Activated effector memory CD4-positive, alpha-beta T cell treated with anti-CD3 and anti-CD28 coated beads, Interleukin-2, amount 50 U/mL, for 16 hours (primary cell): ENCODE measurements at places on chromosomes 16 and 17.

GRCh38 chr17:81518785-81519283, 6.2 kb upstream of the ACTG1 start:
- peak; percentile 73 for DNase-seq

DNA sequence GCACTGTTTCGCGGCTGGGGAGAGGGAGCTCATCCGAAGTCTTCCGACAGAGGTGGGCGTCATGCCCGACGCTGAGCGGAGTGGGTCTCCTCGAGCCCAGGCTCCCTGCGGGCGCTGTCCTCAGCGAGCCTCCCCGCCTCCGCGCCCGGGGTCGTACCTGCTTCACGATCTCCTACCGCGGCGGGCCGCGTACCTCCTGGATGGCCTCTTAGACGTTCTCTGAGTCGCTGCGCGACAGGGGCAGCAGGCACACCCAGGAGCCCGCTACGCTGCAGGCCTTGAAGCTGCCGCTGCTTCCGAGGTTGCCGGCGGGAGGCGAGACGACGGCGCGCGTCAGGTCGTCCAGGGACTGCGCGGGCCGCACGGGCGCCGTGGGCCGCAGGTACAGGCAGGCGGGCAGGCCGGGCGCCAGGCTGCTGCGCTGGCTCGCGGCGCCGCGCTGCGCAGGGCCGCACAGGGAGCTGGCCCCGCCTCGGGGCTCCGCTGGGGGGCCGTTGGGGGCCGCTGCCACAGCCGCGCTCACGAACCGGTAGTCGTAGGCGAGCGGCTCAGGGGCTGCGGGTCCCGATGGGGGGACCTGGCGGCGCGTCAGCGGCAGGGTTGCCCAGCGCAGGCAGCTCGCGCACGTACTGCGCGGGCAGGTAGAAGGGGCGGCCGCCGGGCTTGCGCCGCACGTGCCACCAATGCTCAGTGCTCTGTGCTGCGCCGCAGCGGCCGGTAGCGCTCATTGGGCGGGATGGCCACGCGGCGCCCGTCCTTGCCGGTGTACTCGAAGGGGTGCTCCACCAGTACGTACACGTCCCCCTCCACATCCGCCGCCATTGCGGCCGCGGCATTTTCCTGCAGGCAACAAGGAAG, 116.4 kb upstream of the SMURF2 start:
- peak; percentile 74 for DNase-seq

GRCh38 chr17:80160536-80160935, 9.3 kb upstream of the CARD14 start:
- DNase-seq, result no peak

- DNase-seq, result no peak
These were observed 173.5 kb downstream of the AIPL1 start for GRCh38 chr17:6261466-6261865.

- no peak for DNase-seq
These were observed 52.1 kb downstream of the CDH11 start for GRCh38 chr16:65069766-65070165.

GRCh38 chr16:30697264-30698138, 1.5 kb upstream of the SRCAP start:
- no peak for DNase-seq

DNA sequence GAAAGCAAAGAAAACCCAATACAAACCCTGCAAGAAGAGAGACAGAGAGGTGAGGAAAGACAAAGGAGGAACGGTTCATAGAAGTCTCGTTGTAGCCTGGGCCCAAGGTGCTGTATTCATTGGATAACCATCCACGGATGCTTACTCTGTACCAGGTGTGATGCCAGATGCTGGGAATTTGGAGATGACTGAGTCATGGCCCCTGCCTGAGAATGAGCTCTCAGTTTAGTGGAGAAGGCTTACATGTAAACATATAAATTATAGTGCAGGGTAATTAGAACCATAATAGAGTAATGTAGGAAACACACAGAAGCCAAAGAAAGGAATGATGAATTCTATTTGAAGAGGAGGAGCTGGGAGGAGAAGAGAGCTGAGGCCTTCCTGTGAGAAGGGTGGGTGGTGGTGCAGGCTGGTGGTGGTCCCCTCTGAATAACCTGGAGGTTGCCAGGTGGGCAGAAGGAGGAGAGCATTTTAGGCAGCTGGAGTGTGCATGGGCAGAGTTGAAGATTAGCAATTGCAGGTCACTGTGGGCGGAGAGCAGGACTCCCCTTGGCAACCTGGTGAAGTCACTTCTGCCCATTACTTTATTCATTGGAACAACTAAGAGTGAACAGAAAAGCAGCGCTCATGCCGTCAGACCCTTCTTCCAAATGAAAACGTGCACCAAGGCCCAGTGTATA, 7.7 kb upstream of the ZG16 start:
- no peak for DNase-seq

DNA sequence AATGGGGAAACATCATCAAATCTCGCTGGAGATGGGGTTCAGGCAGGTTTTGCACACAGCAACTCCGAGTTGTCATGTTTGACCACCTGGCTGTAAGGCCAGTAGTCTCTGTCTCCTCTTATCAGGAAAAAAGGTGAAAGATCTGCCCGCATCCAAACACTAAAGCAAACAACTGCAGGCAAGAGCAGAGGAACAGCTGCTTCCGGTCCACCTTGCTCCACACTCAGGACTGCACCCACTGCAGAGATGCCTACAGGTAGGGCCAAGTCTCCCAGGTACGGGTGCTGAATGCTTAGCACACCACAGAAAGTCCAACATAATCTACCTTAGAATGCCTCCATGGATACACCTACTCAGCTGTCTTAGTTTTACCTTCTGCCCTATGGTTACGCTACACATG, 7.3 kb downstream of the TEX2 start:
- DNase-seq, result no peak

DNA sequence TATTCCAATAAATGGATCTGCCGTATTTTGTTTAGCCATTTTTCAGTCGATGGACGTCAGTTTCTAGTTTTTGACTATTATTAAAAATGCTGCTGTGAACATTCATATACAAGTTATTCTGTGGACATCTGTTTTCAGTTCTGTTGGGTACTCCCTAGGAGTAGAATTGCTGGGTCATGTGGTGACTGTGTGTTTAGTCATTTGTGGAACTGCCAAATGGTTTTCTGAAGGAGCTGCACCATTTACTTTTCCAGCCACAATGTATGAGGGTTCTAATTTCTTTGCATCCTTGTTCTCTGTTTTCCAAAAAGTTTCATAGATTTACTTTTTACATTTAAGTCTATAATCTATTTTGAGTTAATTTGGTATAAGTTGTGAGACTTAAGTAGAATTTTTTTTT, 29.5 kb downstream of the CYLD start:
- DNase-seq, result no peak

- no peak for DNase-seq
These were observed 72.0 kb downstream of the STXBP4 start for GRCh38 chr17:55040611-55041010.

- no peak for DNase-seq
These were observed 65.0 kb downstream of the TBX4 start for GRCh38 chr17:61517265-61517664.

DNA sequence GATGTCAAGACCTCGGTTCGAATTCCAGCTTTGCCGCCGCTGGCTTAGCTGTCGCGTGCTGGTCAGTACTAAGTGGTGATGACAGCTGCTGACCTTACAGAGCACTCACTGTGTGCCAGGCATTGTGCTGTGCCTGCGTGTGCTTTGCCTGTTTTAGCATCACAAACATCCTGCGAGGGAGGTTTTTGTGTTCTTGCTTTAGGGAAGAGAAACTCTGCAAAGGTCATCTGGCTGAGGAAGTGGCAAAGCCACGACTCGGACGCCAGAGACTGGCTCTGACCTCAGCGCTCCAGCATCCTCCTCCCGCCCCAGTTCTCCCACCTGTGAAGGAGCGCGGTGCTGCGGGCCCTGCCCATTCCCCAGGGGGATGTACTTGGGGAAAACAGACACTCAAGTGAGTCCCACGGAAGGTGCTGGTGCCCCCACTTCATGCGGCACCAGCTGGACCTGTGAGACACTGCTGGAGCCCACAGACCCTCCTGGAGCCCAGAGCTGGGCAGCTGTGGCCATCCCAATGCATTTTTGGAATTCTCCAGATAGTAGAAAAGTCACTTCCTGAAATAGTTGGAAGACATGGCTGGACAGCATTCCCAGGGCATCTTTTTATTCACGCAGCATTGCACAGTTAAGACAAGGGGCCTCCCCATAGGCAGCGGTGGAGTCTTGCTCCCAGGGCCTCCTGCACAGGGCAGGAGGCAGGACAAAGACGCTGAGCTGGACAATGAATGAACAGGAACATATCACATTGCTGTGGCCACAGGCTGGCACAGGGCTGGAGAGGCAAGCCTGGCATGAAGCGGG, 20.0 kb upstream of the HERPUD1 start:
- DNase-seq, result no peak

- no peak for DNase-seq
These were observed 631 bp downstream of the TRAF7 start for GRCh38 chr16:2155977-2156848.

DNA sequence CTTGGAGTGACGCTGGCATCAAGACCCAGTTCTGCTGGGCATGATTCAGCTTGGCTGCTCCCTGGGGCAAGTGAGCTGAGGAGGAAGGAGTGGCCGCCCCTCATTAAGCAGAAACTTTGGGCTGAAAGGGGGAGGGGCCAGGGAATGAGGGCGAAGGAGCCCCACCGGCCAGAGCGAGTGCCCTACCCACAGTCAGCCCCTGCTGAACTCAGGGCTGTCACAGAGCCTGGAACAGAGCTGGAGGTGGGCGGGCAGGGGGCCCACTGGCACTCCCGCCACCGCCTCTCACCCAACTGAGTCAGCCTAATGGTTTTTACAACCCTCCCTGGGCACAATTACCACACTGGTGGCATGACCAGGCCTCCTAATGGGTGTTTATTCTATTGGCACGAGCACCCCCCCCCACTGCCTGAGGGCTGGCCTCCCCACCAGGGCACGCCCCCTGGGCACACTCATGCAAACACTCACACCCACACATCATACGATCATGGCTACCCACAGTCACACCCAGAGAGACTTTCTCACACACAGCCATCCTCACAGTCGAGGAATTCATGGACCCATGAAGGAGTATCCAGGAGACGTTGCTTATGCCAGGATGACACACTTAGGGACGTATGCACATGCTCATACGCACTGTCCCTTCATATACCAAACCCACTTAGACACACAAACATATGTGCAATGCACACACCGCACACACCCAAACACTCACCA, 19.2 kb downstream of the UNC119 start:
- no peak for DNase-seq
